GM12864 (cell line): ENCODE measurements at places on chromosomes 11 and 22.
A peak's percentile ranks its signal among the peaks of the same experiment; 100 is the strongest.

DNA sequence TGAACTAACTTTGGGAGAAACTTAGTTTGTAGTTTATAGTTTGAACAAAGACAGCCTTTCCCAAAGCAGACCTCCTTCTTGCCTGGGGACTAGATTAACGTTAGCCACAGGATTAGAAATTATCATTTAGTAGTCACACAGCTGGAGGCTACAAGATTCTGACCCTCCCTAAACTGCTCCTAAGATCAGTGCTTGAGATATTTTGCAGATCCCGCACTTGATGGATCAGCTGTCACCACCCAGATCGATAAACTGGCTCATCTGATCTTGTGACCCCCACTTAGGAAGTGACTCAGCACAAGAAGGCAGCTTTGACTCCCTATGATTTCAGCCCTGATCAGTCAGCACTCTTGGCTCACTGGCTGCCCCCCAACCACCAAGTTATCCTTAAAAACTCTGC is 1.6 kb downstream of the SLC22A24 start:
- DNase-seq, result no peak

- DNase-seq, result no peak
Observed at GRCh38 chr22:42734406-42734805, 13.7 kb upstream of the A4GALT start.

DNA sequence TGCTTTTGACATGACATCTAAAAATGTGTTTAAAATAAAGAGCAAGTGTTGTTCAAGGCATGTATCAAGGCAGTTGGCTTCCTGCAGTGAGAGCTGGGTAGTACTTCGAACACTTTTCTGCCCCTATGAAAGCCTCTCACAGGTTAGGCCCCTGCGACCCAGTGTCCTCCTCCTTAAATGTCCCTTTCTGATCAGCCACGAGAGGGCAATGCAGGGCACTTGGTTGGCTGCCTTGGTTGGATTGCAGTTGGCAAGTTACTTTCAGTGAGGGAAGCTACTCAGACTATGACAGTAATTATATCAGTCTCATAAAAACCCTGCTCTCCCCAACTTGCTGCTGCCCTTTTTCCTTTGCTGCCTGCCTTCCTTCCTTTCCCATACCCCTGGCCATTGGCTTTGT is 743.8 kb downstream of the NTM start:
- no peak for DNase-seq

DNA sequence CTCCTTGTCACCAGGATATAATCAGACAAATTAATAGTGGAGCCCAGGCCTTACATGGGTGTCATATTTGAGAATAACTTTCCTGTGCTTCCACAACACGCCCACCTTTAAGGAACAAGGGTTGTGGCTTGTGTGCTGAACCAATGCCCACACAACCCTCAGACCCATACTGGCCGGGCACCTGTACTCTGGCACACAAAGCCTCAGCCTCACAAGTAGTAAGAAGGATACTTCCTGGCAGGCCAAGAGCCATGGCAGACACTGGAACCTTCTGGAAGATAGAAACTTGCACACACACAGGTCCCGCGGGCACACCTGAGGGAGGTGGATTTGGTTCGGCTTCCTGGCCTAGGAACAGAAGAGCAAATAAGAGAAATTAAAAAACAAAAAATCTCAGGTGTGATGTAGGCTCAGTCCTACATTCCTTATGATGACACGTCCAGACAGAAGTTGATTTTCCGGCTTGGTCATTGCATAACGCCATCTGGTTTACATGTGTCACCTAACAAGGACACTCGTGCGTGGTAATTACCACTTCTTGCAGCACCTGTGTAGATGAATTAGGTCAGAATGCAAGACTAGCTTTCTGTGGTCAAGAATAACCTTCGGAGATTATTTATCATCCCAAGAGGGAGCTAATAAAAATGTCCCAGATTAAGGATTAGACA is 5.8 kb upstream of the BRD1 start:
- DNase-seq, result no peak

GRCh38 chr11:95121698-95122097 is 32.1 kb downstream of the ENDOD1 start:
- no peak for DNase-seq

GRCh38 chr11:17979770-17980371 is 33.0 kb downstream of the SERGEF start:
- no peak for DNase-seq

- no peak for DNase-seq
Observed at GRCh38 chr11:78099666-78100065, 20.0 kb upstream of the NDUFC2 start.

DNA sequence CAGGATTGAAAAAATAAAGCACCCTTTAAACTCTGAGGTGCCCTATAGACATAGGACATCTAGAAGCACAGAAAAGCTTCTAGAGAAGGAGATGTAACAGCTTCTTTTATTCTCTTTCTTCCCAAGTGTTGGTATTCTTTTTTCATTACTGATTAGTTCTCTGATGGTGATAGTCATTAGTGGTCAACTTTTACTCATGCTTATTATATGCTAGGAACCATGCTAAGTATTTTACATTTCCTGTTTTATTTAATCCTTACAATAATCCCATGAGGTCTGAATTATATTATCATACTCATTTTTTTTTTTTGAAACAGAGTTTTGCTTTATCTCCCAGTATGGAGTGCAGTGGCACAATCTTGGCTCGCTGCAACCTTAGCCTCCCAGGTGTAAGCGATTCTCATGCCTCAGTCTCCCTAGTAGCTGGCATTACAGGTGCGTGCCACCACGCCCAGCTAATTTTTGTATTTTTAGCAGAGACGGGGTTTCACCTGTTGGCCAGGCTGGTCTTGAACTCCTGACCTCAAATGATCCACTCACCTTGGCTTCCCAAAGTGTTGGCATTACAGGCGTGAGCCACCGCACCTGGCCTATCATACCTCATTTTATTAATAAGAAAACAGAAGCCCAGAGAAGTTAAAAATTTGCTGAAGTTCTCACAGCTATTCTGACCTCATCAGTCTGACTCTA is 3.0 kb downstream of the C11orf52 start:
- no peak for DNase-seq

DNA sequence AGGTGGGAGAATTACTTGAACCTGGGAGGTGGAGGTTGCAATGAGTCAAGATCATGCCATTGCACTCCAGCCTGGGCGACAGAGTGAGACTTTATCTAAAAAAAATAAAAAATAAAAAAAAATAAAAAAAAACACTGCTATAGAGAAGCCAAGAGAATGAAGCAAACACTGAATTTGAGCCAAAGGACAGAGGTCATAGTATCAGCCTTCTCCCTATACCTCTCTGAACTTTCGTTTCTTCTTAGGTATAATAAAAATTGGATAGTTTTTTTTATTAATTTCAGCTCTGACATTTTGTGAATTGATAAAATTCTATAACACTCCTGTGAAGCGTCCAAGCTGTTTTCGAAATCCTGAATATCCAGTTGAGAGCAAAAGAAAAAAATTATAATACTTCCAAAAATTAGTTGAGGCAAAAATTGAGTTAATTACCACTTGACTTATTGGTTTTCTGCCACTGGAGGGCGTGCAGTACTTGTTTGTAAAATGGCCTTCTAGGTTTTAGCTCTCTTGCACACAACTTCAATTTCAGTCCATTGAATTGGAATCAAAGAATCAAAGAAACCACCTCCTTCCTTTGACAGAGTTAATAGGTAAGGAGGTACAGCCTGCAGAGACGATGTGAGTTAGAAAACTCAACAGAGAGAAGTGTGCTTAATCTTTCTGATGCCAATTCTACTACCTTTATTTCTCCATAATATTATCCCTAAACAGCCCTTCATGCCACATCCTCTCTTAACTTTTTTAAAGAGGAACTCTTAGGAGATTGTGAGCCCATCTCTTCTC is 143.2 kb downstream of the BBOX1 start:
- peak; percentile 29 for DNase-seq

DNA sequence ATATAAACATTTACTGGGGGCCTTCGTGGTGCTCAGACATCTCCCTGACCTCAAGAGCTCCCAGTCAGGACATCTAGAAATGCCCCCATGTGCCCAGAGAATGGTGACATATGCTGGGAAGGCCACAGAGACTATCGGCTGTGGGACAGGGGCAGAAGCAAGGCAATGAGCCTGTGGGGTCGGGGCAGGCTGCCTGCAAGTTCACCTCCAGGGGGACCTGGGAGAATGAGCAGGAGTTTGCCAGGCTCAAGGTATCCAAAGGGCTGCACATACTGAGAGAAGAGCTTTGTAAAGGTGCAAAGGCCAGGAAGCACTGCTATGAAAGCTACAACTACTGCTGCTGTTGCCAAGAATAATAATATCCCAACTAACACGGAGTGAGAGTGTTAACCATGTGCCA is 233.9 kb downstream of the TENM4 start:
- no peak for DNase-seq

DNA sequence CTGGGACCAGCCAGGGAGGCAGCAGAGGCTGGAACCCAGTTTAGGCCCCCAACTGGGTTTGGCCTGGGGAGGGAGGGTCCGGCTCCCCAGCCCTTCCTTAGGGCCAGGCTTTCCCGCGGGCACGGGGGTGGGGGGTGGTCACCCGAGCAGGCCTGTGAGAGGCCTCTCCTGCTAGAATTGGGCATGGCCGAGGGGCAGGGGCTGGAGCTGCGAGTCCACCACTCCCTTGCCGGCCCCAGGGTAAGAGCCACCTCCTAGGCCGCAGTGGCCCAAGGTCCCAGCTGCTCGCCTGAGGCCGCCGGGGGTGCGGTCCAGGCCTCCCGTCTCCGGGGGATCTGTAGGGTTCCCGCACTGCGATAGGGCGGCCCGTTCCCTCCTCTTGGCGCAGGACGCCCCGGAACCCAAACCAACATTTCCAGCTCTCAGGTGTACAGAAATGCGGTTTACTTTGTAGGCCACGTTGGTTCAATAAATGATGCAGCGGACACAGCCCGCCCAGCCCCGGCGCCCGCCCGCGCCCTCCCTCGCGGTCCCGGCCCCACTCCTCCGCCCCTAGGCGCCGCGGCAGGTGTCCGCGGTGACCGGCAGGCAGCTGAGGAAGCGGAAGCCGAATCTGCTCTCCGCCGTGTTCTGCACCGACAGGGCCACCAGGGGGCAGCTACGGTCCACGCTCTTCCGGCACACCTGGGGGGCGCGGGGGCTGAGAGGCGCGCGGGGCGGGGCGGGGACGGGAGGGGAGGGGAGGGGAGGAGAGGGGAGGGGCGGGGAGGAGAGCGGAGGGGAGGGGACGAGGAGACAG is 5.9 kb downstream of the LMNTD2 start:
- peak; percentile 49 for DNase-seq

DNA sequence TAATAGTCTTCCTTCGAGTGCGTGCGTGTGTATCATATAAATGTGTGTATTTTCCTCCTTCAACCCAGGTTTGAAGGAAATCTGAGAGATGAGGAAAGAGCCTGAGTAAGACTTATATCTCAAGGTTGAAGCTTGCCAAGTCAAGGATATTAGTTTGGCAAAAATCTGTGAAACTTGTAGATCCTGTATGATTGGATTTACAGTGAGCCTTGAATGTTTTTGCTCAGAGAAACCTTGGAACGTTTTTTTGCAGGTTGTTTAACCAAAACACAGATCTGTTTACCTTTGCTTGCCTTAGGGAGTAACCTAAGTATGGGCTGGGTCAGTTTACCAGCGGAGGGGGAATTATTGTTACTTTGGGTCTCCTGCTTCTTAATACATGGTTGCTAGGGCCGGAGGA is 35.9 kb upstream of the SORL1-AS1 start:
- no peak for DNase-seq

DNA sequence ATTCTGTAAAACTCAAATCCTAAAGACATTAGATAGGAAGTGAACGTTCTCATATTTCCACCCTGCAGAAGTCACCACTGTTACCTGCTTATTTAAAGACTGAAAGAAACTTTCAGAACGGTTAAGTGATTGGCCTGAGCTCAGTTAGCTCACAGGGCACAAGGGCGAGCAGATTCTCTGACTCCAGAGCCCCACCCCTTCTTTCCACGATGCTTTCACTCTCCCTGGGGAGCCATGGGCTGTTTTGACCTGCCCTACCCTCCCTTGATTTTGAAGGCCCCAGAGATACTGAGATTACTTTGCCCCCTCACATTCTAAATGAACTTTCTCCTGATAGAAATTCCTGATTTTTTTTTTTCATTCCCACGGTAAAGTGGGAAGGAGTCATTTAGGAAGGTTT is 33.9 kb downstream of the ARHGAP1 start:
- DNase-seq, result no peak

- no peak for DNase-seq
Observed at GRCh38 chr11:14519597-14519916, 629 bp downstream of the PSMA1 start.

GRCh38 chr22:46125311-46125710 is 25.0 kb upstream of the PPARA start:
- no peak for DNase-seq

GRCh38 chr11:68043029-68043348 is 4.2 kb downstream of the TCIRG1 start:
- DNase-seq, result no peak

DNA sequence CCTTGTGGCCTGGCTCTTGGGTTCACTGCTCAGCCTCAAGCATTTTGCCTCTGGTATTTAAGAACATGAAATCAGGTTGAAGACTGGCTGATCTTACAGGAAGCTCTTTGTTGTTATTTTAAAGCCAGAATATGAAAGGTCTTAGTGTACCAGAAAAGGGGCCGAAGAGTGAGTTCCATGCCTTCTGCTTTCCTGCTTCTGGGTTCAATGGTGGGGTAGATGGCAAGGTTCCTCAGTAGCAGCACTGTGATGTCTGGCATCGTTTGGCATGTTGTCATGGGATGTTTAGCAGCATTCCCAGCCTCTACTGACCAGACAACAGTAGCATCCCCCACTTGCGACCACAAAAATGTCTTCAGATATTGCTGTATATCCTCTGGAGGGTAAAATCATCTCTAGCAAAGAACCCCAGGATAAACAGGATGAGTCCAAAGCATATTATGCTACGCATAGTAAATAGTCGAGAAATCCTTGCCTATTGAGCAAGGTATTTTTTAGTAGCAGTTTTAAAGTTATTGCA is 2.4 kb downstream of the VPS26B start:
- no peak for DNase-seq

DNA sequence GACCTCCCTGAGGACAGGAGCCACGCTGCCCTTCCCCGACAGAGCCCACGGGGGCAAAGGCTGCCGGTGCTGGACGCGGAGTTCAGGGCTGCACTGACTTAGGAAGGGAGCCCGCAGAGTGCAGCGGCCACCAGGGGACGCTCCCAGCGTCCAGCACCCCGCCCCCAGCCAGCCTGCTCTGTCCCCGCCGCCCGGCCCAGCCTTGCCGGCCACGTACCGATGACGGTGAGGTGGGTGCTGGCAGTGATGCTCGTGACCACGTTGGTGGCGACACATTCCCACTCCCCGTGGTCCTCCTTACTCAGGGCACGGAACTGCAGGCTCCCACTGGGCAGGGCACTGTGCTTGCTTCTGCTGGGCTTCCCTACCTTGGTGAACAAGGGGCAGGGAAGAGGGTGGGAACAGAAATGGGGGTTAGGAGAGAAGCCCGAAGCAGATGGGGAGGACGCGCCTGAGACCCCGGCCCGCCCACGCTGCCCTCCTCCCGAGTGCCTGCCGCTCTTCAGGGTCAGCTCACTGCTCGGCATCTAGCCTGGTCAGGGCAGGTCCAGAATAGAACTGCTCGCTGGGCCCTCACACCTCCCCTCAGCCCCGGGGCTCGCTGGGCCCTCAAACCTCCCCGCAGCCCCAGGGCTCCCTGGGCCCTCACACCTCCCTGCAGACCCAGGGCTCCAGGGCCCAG is 25.9 kb downstream of the IGSF9B start:
- no peak for DNase-seq
